ENCODE measurements at places on chromosomes 2 and 18. TPM values are rescaled to one million over a fixed set of nuclear protein-coding genes. Genes with fewer than 3 reads are reported as not detected.

DNA sequence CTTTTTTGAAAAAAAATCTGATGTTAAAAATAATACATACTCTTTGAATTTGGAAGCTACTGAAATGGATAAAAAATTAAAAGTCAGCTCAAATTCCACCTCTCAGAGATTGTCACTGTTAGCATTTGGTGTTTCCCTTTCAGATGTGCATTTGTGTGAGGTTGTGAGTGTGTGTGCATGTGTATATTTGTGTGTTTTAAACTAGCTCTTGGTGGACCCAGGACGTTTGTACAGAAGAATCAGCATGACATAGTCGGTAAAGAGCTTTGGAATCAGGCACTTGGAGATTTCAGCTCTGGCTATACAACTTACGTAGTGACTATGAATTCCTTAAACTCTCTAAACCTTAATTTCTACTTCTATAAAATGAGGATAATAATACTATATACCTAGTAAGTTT, 14.5 kb downstream of the SPATS2L start:
- DNase-seq: no peak

DNA sequence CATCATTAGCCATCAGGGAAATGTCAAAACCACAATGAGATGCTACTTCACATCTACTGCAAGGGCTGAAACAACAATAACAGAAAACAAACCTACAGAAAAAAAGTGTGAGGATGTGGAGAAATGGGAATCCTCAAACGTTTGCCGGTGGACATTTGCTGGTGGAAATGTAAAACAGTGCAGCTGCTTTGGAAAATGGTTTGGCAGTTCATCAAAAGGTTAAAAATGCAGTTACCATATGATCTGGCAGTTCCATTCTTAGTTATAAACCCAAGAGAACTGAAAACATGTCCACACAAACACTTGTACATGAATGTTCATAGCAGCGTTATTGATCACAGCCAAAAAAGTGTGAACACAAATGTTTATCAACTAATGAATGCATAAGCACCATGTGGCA, 44.2 kb downstream of the PROC start:
- no peak for DNase-seq

INO80D gene
- 31.7 TPM for total RNA-seq

ABCG8 gene
- total RNA-seq: not detected

DNA sequence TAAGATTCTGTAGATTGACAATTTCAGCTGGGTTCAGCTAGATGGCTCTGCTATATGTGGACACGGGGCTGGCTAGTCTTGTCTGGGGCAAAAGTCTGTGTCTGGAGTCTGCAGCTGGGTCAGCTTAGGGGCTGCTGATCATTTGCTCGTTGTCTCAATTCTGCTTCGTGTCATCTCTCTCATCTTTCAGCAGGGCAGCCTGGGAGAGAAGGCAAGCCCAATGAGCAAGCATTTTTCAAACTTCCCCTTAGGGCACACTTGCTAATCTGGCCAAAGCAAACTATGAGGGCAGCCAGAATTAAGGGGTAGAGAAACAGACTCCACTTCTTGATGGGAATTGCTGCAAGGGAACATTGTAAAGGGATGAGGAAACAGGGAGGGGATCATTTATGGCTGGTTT, 462.6 kb downstream of the SLC4A3 start:
- no peak for DNase-seq

DNA sequence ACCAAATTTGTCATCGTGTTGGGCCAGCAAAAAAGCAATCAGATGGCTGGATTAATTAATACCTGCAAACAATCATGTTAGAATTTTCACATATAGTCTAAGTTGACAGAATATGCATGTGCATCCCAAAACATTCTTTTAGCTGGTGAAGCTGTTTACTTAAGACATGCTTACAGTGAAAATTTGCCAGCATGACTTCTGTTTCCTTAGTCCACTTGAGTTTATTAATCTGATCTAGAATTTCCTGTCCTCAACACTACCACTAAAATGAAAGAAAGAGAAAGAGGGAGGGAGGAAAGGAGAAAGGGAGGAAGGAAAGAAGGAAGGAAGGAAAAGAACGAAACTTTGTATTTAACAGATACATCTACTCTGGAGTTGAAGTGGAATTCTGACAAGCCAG, 2109.9 kb upstream of the PIK3C3 start:
- no peak for DNase-seq

DNA sequence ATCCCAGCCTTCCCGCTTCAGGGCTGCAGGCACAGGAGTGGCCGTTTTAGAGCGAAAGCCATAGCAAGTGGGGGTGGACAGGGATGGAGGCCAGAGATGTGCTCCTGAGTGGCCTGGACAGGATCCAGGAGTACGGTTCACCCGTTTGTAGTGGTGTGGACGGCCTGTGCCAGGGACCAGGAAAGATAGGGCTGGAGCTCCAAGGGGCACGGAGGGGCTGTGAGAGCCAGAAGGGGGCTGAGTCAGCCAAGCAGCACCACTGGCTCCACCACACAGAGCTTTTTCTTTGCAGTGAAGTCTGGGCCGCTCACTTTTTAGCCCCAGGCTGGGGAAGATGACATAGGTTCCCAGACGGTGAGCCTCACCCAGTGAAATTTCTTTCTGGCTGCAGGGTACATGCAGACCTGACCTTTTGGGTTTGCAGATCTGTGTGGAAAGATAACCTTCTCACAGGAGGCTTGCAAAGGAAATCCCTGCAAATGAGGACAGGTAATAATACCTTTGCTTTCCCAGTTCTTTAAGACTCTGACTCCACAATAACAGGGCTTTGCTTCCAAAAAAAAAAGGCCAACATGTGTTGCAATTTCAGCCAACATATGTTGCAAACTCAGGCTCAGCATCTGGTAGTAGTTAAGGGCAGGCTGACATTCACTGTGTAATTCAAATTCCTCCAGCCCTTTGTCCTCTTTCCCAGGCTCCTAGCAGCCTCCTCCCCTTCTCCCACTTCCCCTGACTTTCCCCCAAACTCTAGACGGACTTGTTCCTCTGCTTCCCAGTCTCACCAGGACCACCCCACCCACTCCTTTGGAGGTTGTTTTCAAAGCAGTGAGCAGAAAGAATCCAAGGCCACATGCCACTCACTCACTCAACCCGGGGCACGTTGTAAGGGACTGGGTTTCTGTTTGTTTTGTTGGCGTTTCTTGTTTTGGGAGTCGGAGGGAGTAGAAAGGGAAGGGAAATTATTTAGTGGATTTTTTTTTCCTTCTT, 20.3 kb upstream of the LAPTM4A start:
- DNase-seq: peak; percentile 71

NGEF gene
- total RNA-seq: 1.2 TPM

TCF7L1 gene
- total RNA-seq: 29.8 TPM

DNA sequence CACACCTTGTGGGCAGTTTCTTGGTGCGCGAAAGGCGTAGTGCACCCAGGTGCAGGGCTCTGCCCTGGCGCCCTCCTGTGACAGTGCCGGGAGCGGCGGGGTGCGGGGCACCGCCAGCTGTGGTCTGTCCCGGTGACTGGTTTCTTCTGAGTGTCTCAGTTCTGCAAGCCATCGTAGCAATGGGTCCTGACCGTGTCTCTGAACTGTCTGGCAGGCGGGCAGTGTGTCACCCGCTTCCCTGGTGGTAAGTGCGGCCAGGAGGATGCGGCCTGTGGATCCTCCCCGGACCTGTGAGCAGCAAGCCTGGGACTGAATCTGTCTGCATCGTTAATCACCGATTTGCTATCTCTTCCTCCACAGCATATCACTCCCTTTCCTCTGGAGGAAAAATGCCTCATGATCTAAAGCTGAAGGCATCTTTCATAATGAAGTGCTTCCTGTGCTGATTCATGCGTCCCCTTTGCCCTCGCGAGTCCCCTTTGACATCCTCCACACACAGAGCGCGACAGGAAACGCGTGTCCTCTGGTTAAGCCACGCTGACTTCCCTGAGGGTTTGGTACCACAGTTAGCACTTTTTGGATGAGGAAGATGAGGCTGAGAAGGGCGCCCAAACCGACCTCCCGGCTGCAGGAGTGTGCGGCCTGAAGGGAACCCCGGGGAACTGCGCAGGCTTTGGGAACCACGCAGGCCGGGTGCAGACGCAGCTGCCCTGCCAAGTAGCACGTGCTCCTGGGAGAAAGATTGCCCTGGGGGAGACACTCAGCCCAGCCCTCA, 416.0 kb upstream of the HS6ST1 start:
- DNase-seq: no peak

DNA sequence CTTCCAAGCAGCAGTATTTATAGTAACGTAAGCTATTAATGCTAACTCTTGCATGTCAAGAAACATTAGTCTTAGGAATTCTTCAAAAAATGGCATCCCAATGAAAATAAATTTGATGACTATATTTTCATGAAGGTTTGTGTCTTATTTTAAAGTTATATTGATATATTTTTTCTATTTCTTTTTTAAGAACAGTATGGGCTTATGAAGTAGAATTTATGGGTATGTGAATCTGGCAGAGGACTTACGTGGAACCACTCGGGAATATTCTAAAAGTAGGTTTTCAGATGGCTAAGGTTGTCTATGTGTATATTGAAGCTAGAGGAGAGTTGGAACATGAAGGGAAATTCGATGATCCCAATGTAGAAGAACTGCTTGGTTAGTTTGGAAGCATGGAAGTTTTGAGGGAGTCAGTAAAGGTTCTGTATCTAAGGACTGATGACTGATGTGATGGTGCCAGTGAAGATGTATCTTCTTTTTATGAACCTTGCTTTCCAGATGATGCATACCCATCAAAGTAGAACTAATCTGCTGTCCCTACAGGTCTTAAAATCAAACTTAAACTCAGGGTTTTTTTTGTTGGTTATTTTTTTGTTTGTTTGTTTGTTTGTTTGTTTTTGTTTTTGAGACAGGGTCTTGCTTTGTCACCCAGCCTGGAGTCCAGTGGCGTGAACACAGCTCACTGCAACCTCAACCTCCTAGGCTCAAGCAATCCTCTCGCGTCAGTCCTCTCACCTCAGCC, 39.5 kb downstream of the DDX1 start:
- no peak for DNase-seq

- DNase-seq: no peak
Observed at GRCh38 chr18:12422936-12423335, 15.2 kb downstream of the PRELID3A start.

GRCh38 chr2:42492691-42493467, 903 bp downstream of the KCNG3 start:
- DNase-seq: peak; percentile 68

DNA sequence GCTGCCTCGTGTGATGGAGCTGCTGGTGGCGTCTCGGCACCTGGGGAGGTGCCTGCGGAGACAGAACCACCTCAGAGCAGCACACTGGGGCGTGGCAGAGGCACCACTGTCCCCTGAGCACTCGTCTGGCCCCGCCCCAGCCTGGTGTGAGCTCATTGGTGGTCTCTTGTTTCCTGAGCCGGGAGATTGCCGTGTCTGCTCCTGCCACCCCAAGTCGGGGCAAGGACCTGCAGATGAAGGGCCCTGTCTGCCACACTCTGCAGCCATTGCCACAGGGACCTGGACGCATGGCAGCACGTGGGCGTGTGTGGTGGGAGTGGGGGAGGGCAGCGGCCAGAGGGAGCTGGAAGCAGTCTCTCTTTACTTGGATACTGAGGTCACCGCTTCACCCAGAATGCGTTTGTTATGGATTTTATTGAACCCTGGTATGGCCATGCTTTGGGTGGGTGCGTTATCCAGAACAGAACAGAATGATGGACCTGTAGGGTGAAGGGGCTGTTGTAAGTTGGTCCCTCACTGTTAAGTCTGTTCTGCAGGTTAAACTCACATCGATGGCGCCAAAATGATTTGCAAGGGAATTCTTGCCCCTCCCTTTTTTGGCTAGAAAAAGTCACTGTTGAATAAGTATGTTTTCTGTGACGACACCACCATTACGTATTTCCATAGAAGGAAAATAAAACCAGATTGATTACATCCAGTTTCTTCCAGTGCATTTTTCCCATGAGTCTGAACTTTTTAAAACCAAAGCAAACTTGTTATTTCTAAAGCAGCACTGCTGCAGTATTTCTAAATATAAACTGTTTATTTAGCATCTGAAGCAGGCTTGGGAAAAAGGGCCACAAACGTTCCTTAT, 92.0 kb downstream of the USP40 start:
- no peak for DNase-seq

GALM gene
- 11.5 TPM for total RNA-seq

DNA sequence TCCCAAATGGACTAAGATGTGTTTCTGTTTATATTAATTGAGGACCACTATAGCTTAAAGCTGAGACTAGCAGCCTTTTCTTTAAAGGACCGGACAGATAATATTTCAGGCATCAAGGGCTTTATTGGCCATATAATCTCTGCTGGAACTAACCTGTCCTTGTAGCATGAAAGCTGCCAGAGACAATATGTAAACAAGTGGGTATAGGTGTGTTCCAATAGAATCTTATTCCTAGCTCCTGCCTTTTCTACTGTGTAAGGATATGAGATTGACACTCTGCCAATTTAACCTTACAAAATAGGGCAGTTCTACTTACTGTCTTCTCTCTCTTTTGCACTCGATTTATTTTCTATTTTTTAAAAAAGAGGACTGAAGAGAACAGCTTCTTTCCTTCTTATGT, 74.0 kb downstream of the RHBDD1 start:
- no peak for DNase-seq

DNA sequence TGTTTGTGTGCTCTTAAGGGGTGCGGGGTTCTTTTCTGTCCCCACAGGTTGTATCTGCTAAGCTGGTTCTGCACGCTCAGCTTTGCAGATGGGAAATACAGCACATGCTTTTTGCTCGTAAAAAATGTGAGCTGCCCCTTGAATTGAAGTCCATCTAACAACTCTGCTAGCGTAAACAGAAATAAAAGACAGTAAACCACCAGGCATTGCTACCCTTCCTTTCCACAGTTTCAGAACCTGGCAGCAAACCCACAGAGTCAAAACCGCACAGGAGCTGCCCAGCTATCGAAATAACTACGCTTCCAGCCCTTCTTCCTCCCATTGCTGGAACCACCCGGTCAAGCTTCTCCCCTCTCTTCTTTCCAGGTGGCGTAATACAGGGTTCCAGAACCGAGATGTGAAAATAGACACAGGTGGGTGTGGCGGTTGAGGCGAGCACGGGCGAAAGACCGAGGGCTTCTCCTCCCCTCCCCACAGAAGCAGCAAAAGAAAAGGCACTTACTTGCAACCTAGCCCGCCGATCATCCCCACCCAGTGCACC, 479 bp downstream of the SCN9A start:
- DNase-seq: no peak

COLEC12 gene
- total RNA-seq: 5.5 TPM

DNA sequence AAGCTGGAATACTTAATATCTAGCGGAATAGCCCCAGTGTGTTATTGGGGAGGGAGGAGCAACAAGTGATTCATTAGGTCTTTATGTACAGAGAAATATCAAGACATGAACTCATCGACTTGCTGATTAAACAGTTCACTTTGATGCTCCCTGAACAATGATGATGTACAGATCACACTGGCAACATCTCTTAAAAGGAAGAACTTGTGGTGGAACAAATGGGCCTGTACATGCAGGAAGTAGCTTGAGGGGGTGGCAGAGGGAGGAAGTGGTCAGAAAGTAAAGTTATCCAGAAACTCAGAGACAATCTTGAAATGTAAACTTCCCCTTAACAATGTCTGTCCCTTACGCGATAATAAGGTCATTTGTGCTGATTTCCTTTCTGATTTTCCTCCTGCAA, 90.5 kb downstream of the NXPH2 start:
- no peak for DNase-seq

TRIM43 gene
- total RNA-seq: not detected

- no peak for DNase-seq
Observed at GRCh38 chr2:138023298-138023697, 59.0 kb downstream of the HNMT start.

All from ovary (tissue), 10 donors.